ENCODE measurements at places on chromosomes 12 and 14.

- no peak for DNase-seq
Measured at GRCh38 chr12:119692410-119692809, 24.5 kb downstream of the PRKAB1 start.

DNA sequence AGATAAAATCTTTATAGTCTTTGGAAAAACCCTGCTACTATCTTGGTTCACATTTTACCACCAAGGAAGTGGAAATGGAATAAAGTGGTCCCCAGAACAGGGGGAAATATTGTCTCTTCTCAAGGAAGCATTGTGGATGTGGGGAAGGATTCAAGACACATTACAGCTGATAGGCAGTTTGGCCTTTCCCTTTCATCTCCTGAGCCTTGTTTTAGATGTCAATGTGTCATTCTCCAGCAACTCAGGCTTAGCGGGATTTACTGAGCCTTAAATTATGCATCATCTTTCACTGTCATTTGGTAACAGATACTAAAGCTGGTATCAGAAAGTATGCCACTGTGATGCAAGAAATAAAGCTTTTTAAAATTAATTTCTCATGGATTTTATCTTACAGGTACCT lies 136.2 kb downstream of the STXBP6 start:
- no peak for DNase-seq

GRCh38 chr14:65791191-65791981 lies 378.9 kb downstream of the FUT8 start:
- DNase-seq, result no peak

DNA sequence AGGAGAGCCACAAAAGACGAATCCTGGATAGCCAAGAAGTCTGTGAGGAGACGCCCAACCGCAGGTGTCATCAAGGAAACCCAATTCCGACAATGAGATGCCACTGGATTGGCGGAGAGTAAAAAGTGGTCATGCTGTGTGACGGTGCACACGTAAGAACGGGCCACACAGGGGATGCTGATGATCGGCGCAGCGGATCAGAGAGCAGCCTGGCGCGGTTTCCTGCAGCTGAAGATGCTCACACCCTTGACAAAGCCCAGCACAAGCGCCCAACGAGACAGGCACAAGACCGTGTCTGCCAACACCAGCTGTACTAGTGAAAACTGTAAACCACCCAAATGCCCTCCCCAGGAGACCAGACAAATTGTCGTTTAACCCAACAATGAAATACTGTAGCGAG lies 55.8 kb downstream of the CCDC85C start:
- DNase-seq, result no peak

GRCh38 chr12:94795044-94795443 lies 144.7 kb upstream of the TMCC3 start:
- DNase-seq, result no peak

DNA sequence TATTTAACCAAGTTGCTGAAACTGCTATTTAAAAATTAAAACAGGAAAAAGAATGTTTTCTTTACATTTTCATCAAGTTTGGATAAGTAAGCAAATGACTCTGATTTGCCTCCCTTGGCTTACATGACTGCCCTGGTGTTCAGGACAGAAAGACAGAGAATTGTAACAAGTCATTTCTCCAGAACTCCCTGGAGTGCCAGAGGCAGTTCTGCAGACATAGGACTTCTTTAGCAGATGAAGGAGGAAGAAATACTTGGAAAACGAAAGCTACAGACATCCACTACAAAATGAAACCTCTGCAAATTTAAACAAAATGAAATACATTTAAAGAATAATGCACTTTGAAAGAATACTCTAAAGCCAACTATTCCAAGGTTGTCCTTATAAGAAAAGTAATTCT lies 253.9 kb downstream of the LRFN5 start:
- DNase-seq, result no peak

GRCh38 chr12:39402922-39403321 lies 40.0 kb downstream of the KIF21A start:
- no peak for DNase-seq

DNA sequence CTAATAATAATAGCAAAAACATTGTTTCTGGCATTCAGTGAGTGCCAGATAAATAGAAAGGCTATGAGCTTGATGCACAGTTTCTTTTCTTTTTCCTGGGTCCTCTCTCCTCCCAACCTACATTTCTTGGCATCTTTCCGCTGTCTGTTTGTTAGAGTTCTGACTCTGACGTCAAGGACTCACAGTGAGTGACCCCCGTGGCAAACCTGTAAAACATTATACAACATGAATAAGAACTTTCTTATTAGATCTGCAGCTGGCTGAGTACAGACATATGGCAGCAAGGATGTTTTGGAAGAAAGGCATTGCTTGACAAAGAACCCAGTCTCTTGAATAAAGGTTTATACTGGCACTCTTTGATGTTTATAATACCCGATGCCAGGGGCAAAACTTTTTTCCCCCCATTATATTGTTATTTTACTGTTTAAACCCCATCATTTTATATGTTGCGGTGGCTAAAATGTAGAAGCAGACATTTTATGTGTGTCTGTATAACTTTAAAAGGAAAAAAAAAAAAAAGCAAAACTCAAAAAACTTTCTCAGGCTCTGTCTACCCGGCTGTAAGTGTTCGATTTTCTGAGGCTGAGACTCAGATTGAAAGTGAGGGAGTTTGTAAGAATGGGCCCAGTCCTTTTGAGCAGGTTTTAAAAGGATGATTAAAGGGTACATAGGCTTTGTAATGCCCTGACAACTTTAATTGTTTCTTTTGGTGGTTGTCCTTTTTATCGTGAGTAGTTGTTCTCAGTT lies 159.3 kb downstream of the PDE3A start:
- DNase-seq, result peak; percentile 65

DNA sequence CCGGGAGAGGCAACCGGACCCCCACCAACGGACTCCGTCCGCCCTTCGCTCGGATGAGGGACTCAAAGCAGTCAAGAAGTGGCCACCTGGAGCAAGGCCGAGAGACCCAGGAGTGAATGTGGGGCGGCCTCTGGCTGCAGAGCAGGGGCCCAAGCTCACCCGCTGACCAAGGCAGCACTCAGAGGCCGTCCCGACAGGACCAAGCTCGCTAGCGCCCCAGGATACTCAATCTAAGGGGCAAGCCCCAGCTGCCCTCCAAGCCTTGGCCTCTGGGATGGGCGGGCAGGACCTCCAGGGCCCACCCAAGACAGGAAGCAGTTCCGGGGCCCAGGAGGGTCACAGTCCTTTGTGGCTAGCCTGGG lies 936 bp downstream of the AKT1 start:
- DNase-seq, result no peak

GRCh38 chr12:21500786-21501257 lies 613 bp downstream of the RECQL start:
- no peak for DNase-seq

GRCh38 chr12:5097786-5098185 lies 54.1 kb downstream of the KCNA5 start:
- no peak for DNase-seq

DNA sequence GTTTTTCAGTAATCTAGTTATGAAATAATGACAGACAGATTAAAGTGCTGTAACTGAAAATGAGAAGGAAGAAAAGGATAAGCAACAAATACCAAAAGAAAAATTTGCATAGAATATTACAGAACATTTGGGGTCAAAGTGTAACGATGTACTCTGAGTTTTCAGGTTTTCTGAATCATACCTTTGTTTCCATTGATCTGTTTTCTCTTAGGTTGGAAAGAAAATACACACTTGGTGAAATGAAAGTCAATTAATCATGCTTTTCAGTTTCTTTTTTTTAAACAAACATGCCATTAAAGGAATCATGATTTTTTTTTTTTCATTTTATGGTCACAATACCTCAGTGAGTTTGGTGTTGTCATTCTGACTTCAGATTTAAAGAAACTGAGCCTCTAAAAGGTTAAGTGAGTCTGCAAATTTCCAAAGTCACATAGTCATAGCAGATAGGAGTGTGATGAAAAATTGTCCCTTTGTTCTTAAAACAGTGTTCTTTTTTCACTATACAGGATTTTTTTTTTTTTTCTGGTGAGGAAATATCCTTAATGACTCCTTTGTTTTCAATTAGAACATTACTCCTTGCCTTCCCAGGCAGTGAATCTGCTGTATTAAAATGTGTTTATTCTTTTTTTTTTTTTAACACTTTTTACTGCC lies 35.9 kb upstream of the PZP start:
- DNase-seq, result no peak

GRCh38 chr12:88638966-88639760 lies 58.9 kb upstream of the KITLG start:
- no peak for DNase-seq

DNA sequence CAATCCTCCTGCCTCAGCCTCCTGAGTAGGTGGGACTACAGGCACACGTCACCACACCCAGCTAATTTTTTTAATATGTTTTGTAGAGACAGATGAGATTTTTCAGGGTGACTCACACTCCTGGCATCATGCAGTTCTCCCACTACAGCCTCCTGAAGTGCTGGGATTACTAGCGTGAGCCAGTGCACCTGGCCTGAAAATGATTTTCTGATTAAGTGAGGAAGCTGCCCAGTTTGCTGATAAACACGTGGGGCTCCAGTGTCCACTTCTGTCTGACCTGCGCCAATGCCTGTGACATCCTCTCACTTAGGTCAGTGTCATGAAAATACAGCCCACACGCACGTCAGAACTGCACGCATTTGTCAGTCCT lies 37.0 kb upstream of the SFSWAP start:
- DNase-seq, result no peak

- no peak for DNase-seq
Measured at GRCh38 chr12:84046859-84047258, 865.7 kb downstream of the SLC6A15 start.

DNA sequence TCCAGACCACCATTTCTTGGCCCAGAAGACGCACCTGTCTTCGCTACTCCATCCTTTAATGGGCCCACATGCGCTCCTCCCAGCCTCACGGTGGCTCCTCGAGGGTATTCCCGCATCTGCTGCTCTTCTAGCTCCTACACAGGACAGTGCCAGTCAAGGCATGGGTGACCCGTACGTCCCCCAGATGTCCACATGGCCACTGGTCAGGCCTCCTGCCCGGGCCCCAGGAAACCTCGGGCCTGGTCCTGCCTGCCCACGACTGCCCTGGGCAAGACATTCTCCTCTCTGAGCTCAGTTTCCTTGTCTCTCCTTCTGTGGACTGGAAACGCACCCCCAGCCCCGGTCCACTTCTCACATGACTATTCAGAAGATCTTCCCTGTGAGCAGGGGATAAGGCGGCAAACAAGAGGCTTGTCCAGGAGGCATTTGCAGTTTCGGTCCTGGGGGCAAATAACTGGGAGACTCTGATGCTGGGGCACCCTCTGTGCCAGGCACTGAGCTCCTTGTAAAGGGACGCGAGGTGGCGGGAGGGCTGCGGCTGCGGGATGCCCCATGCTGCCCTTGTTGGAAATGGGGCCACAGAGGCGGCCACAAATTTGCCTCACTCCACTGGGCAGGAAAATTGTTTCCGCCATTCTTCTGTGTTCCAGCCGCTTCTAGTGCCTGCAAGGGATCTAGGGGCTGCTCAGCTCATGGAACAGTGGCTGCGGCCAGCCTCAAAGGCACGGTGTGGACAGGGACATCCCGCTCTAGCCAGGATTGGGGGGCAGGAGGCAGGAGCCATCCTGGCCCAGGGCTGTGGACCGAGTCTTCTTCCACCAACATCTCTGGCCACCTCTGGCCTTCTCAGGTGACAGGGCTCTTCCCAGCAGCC lies 6.8 kb upstream of the BEGAIN start:
- no peak for DNase-seq

DNA sequence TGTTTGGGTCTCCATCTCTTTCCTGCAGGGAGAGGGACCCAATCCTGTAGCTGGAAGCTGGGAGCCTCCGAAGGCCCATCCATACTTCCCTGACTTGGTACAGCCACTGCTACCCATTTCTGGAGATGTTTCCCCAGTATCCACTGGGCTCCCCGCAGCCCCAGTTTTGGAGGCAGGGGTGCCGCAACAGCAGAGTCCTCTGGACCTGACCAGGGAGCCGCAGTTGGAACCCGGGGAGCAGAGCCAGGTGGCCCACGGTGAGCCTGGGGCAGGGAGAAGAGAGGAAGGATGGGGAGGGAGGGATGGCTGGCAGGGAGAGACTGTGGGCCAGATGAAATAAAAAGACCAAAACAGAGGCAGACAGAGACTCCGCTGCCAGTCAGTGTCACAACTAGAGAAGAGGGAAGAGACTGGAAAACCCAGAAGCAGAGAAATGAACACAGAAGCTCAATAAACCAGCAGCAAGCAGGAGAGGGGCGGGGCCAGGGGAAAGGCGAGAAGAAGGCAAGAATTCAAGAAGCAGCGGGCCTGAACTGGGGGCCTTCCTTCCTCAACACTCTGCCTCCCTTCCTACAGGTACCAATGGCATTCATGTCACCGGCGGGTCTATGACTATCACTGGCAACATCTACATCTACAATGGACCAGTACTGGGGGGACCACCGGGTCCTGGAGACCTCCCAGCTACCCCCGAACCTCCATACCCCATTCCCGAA lies 6.3 kb downstream of the LTBR start:
- no peak for DNase-seq

DNA sequence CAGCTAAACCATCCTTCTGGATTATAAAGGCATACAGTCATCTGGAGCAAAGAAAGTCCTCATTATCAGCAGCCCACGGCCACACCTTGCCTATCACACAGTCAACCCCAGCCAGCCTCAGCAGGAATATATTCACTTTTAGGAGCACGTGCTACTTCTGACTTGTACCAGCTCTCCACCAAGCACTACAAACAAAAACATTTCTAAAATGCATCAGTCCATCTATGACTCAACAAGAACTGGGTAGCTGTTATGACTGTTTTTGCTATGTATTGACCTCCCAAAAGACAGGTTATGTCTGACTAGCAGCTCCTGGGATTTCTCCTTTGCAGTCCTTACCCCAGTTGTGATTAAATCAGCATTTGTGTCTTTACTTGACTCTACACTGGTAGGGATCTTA lies 31.2 kb downstream of the NUAK1 start:
- no peak for DNase-seq

GRCh38 chr14:30803185-30803584 lies 71.2 kb upstream of the COCH start:
- no peak for DNase-seq

DNA sequence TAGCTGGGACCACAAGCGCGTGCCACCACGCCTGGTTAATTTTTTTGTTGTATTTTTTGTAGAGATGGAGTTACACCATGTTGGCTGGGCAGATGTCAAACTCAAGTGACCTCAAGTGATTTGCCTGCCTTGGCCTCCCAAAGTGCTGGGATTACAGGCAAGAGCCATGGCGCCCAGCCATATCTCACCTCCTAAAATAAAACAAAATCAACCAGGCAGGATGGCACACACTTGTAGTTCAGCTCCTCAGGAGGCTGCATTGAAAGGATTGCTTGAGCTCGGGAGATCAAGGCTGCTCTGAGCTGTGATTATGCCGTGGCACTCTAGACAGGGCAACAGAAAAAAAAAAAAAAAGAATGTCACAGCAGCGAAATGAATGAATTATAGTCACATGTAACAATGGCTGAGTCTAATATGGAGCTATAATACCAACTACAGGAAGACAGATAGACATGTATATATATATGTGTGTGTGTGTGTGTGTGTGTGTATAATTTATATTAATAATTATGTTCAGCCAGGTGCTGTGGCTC lies 19.3 kb upstream of the TMEM120B start:
- DNase-seq, result no peak

GRCh38 chr12:15405606-15406005 lies 83.3 kb downstream of the PTPRO start:
- no peak for DNase-seq
